ENCODE measurements at places on chromosomes 5 and 9.
A peak's percentile ranks its signal among the peaks of the same experiment; 100 is the strongest.

GRCh38 chr9:109074236-109074889 lies 45.4 kb downstream of the TMEM245 start:
- no peak for DNase-seq

DNA sequence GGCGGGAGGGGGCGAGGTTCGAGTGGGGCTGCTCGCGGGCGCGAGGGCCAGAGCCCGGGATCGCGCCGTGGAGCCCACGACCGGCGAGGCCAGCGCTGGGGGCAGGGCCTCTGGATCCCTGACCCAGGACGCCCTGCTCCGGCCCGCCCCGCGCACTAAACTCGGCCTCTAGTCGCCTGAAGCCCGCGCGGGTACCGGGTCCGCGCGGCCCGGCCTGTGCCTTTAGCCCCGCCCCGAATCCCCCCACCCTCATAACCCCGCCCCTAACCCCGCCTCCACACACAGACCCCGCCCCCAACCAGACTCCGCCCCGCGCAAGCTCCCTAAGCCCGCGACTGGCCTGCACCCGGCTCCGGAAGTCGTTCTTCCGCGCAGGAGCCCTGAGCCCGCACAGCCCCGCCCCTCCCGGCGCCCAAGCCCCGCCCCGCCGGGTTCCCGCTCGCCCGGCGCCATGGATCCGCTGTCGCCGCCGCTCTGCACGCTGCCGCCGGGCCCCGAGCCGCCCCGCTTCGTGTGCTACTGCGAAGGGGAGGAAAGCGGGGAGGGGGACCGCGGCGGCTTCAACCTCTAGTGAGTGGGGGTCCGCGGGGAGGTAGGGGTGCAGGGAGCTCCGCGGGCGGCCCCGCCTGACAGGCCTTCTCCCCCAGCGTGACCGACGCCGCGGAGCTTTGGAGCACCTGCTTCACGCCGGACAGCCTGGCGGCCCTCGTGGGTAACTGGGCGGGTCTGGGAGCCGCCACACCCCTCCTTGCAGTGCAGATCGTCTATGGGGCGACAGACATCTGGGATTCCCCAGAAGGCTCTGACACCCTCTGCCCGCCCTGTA lies at the start of gene PAXX:
Gene PAXX (plus strand): TSS at position 430 of the 826 bp plus-strand sequence. CDS start 22 bp downstream, at position 452.
- DNase-seq: peak; percentile 60

GRCh38 chr9:22084336-22085035 lies 75.4 kb upstream of the CDKN2B start:
- no peak for DNase-seq

GRCh38 chr9:36550135-36550534 lies 22.6 kb upstream of the MELK start:
- no peak for DNase-seq

GRCh38 chr5:6786786-6787495 lies 73.7 kb downstream of the TENT4A start:
- DNase-seq: no peak

DNA sequence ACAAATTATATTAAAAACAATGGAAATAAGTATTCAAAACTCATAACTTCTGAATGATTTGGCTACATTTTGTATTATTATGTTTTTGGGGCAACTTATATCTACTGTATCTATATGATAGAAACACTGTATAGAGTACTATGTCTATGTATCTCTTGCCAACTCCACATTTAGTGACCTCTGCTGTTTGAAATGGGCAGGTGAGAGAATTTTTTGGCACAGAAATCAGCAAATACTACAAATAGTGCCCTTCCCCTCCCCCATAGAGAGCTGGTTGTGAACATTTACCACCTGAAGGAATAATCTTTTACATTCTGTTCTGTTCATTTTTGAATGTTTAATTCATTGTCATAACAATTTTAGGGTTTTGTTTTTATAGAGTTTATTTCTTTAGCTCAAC lies 545.3 kb downstream of the PDE4D start:
- DNase-seq: no peak

GRCh38 chr5:126143622-126144021 lies 279.6 kb upstream of the GRAMD2B start:
- DNase-seq: no peak

DNA sequence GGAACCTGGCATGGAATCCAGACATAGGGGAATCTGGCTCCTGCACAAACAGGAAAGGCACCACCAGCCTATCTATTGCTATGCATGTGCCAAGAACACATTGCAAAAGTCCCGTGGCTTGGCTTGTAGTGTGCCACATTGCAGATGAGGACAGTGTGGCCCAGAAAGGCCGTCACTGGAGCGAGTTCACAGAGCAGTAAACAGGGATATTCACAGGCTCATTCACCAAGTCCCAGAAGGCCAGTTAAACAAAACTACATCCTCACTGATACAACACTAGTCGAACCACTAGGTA lies 39.6 kb upstream of the TRIM32 start:
- no peak for DNase-seq

GRCh38 chr9:12539580-12539975 lies 153.6 kb upstream of the TYRP1 start:
- no peak for DNase-seq

DNA sequence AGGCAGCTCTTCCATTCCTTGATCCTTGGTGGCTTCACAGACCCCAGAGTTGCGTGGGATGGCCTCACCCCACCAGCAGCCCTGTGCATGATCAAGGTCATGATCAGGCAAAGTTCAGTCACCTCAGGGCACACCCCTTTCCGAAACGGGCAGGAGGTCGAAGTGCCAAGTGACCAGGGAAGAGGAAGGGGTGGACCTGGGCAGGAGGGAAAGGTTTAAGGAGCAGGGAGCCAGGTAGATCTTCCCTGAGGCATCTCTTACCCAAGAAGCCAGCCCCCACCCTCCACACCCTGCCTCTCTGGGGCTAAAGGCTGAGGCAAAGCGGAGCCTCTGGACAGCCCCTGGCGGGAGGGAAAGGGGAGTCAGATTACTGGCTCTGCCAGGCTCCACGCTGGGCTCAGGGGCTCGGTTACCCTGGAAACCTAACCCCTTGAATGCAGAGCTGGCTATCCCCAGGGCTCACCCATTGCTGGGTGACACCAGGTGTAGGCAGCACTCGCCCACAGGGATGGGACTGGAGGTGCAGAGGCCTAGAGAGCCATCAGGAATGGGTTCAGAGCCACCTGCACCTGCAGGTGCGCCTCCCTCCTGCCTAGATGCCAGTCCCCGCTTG lies 3.6 kb downstream of the MGAT4B start:
- DNase-seq: no peak

DNA sequence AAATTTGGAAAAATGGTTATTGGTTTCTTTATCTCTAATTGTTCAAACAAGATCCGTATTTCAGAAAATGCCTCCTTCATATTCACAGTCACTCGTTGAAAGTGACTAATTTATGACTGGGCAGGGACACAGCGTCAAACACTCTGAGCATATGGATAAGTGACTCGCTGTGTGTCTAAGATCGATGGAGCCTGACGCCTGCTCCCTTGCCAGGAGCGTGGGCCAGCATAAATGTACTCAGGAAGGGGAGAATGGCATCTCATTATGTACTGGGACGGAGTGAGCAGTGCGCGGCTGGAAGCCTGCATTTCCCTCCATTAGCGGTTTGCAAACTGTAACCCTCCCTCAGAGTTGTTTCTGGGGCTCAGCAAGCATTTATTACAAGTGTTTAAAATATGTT lies 79.8 kb upstream of the CAST start:
- DNase-seq: no peak

All from NCI-H1048 (cell line).